Jurkat, Clone E6-1 (cell line): ENCODE measurements at places on chromosomes 3 and 15.

DNA sequence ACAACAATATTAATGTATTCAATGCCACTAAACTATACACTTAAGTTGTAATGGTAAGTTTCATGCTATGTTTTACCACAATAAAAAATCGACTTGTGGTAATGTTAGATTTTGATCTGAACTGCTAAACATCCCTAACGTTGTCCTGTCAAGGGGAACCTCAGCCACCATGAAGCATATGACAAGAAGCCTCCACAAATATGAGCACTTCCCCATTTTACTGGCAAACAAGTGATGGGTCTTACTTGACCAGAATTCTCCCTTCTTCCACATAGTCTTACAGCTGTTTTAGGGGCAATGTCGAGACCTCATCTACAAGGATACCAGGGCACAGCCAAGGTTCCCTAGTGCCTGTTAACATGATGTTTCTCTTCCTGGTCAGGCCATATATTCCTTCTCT, 124.2 kb upstream of the ABI3BP start:
- DNase-seq, result no peak

GRCh38 chr3:13391308-13391707, 28.8 kb downstream of the NUP210 start:
- DNase-seq, result no peak

GRCh38 chr3:150763841-150764483, 993 bp upstream of the SIAH2 start:
- DNase-seq, result no peak

- no peak for DNase-seq
Observed at GRCh38 chr15:34808016-34808415, 12.7 kb upstream of the ACTC1 start.

GRCh38 chr15:77027697-77028450, 32.9 kb downstream of the PSTPIP1 start:
- no peak for DNase-seq

DNA sequence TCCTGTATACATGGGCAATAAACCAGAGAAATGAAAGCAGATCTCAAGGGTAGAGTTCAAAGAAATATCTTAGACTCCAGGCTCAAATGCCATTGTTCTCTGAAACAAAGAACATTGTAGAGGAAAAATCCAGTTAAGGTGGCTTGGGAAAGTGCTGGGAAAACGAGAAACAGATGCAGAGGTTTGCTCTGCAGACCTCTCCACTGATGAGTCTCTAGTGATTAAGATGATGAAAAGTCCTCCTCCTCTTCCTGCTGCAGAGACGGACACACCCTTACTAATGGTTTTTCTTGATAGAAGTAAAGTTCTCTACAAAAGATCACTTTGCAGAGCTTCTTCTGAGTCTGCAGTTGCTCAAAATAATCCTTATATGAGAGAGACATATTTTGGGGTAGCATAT, 264.7 kb downstream of the GABRG3 start:
- no peak for DNase-seq

DNA sequence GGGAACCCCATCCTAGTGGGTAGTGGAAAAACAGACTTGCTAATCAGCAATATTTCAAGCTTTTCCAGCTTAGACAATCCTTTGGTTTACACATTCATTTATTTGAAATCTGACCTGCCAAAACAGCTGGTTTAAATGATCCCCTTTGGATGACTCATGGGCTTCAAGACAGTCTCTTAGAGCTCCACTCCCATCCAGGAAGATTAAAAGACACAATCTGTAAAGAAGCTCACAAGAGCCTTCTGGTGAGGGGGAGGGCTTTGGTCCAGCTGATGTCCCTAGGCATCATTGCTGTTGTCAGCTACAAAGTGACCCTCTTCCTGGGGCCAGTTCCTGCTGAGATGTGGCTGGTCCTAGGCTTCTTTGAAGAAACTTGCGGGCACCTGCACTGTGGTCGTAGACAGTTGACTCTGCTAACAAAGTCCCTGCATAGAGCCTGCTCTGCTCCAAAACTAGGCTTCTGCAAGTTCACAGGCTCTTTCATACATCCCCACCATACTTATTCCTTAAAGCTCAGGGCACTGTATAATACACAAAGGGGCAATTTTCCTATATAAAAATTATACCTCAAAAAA, 73.7 kb downstream of the IGSF11 start:
- DNase-seq, result no peak

GRCh38 chr3:117873249-117873600, 1161.4 kb downstream of the IGSF11 start:
- no peak for DNase-seq

- DNase-seq, result peak; percentile 42
Observed at GRCh38 chr3:166837535-166837934, 542.6 kb downstream of the ZBBX start.

GRCh38 chr15:39125226-39125625, 455.7 kb upstream of the THBS1 start:
- DNase-seq, result no peak

DNA sequence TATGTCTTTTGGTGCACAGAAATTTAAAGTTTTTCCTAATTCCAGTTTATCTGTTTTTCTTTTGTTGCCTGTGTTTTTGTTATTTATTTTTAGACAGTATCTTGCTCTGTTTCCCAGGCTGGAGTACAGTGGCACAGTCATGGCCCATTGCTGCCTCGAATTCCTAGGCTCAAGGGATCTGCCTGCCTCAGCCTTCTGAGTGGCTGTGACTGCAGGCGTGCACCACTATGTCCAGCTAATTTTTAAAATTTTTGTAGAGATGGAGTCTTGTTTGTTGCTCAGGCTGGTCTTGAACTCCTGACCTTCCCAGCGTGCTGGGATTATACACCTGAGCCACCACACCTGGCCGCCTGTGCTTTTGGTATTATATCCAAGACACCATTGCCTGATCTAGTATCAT, 22.8 kb downstream of the KAT2B start:
- DNase-seq, result no peak

GRCh38 chr3:23421811-23422516, 218.8 kb downstream of the UBE2E2 start:
- no peak for DNase-seq

- DNase-seq, result no peak
Observed at GRCh38 chr3:179610066-179610465, 5.5 kb downstream of the NDUFB5 start.

- no peak for DNase-seq
Observed at GRCh38 chr3:108862865-108863798, 40.5 kb downstream of the TRAT1 start.

GRCh38 chr3:160180581-160181216, 44.5 kb upstream of the C3orf80 start:
- DNase-seq, result no peak

DNA sequence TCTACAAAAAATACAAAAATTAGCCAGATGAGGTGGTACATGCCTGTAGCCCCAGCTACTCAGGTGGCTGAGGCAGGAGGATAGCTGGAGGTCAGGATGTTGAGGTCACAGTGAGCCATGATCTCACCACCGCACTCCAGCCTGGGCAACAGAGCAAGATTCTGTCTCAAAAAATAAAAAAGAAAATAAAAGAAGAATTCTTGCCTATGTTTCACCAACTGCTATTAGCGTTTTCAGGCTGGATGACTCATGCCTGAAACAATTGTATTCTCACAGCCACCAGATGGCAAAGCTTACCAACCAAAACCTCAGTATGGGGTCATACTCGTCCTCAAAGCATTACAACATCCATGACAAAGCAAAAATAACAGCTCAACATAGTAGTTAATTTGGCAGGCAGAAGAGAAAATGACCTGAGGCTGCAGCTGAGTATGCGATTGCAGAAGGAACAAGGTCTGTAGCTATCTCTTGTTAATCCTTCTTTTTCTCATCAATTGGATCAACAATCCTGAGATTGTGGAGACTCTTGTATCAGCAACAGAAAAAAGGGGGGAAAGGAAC, 52.2 kb downstream of the TP53BP1 start:
- DNase-seq, result peak; percentile 61

DNA sequence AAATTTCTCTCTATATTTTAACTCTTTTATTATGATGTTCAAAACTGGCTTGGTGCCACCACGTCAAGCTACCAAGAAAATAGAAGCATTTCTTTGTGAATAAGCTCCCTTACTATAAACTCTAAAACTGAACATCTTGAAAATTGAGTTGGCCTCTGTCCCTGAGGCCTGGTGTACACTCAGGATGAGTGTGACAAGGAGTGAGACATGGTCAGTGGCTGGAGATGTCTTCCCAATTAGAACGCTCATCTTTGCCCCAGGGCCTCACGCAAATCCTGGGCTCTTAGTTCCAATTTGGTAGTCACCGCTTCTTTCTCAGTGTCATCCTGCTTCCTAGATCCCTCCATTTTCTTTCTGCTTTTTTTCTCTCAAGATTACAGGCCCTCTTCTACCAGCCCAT, 26.2 kb downstream of the SLC2A2 start:
- DNase-seq, result no peak
